RWPE2 (cell line): ENCODE measurements at places on chromosomes 4 and X.

DNA sequence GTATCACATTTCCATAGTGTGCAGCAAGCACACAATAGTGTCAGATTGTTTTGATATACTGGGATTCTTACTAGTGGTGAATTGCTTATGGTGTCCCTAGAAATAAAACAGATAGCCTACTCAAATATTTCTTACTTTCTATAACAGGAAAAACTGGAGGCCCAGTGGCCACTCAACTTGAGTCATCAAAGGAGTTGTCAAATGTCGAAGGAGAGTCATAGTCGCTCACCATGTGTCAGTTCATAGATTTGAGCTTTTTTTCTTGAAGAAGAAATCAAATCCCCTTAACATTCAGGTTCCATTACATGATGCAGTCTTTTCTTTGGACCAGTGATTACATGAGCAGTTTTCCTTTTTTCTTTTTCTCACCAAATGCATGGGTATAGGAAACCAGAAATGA, 1271.0 kb downstream of the RAPGEF2 start:
- no peak for DNase-seq

- no peak for DNase-seq
Measured at GRCh38 chr4:135177321-135177720, 975.7 kb upstream of the PABPC4L start.

- no peak for DNase-seq
Measured at GRCh38 chrX:118980761-118981160, 6.3 kb downstream of the LONRF3 start.

DNA sequence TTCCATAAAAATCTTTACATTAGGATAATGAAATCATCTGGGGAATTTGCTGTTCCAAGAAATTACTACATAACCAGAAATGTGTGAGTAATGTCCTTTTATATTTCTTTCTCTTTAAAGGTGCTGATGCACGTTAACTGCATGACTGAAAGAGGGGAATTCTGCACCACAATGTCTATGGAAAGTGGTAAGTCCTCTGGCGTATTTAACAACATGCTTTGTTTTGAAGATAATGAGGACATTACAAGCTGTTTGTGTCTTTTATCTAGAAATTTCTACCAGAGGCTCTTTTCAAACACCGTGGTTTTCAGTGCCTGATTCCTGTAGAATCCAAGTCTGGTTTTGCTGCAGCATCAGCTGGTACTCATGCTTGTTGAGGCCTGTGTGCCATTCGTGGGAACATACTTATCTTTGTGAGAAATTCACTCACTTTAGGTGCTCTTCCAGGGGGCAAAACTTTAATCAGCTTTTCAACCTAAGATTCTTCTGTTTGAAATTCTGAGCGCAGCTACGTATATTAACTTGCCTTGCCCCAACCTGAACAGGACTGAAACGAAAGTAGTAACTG, 257.2 kb downstream of the PDHA2 start:
- DNase-seq = no peak

GRCh38 chr4:183675625-183676024, 16.5 kb downstream of the TRAPPC11 start:
- no peak for DNase-seq

DNA sequence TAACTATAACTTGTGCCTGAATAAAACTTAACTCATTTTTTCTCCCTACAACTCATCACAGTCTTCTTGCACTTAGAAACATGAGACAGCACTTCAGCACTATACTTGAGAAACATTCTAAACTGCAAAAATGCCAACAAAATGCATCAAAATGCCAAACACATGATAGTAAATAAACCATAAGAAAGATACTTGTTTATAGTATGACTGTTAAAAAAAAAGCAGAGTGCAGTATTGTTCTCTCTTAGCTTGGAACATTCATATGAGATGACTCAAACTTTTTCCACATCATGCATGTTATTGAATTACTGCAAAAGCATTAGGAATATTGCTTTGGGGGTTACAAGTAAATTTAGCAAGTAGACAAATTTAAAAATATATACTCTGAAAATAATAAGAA, 135.7 kb upstream of the ANXA10 start:
- DNase-seq = no peak

DNA sequence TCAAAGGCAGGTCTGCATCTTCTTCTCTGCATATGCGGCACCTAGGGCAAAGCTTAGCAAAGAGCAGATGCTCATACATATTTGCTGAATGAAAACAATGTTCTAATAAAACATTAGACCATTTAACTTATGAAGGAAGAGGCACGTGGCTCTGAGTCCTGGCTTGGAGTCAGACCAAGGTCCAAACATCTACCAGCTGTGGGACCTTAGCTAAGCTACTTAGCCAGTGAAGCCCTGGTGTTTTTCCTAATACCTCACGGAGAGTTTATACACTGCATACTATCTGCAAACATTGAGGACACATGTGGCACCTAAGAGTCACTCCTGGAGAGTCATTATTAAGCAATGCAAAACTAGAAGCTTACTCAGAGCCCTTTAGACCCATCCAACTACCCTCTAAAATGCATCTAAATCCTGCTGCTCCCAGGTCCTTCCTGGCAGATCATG, 9.0 kb downstream of the PDGFC start:
- DNase-seq = no peak
